ENCODE measurements at places on chromosomes 1 and 21.

DNA sequence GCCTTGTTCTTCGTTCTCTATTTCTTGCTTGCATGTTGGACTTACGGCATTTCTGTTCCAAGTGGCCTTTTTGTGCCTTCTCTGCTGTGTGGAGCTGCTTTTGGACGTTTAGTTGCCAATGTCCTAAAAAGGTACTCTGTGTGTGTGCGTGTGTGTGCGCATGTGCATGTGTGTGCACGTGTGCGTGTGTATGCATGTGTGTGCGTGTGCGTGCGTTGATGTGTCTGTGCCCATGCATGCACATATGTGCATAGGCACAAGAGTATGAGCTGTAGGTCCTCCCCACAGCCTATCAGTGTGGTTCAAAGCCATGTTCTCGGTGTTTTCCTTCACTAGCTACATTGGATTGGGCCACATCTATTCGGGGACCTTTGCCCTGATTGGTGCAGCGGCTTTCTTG is 13.7 kb downstream of the NPPA start:
- no peak for DNase-seq

DNA sequence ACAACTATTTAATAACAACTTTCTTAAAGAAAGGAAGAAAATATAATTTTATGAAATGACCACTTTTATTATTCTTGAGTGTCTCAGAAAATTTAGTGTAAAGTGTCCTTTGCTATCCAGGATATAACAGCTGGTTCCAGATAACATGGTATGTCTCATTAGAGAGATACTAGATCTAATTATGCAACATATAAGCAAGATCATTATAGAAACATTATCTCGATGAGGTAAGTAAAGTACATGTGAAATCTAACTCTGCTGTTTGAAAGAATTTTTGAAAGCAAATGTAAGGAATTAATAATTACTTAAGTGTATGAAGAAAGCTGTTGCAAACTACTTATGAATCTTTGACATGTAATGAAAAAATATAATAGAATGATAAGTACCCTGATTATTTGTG is 887.4 kb upstream of the CXADR start:
- DNase-seq: no peak

DNA sequence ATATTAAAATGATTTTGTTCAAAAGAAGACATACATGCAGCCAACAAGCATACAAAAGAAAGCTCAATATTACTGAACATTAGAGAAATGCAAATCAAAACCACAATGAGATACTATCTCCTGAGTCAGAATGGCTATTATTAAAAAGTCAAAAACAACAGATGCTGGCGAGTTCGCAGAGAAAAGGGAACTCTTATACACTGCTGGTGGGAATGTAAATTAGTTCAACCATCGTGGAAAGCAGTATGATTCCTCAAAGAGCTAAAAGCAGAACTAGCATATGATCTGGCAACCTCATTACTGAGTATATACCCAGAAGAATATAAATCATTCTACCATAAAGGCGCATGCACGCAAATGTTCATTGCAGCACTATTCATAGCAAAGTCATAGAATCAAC is 126.0 kb upstream of the HMCN1 start:
- DNase-seq: no peak

DNA sequence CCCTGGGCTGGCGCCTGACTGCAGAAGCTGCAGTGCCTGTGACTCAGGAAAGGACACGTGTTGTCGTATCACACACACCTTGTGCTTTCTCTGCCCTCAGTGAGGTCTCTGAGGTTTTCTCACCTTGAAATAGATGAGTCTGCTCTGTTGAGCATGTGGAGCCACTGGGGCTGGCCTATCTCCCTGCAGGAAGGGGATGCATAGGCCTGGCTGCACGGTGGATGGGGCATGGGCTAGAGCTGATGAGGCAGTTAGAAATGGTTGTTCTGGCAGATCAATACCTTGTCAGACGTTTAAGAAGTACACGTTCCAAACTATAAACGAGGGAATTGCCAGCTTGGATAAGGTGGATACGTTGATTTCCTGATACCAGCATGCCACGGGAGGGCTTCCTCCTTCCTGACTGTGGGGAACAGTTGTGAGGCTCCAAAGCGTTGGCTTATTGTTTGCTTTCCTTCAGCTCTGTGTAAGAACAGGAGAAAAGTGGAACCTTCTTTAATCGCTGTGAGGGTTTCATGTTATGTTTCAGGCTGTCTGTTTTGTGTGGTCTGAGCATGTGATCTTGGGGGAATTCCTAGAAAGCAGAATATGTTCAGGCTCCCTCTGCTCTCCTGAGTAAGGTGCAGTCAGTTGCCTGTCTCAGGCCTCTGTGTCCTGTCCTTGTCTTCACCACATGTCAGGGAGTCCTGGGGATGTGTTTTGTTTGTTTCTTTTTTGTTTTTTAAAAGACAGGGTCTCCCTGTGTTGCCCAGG is 44.8 kb downstream of the PCNT start:
- no peak for DNase-seq

DNA sequence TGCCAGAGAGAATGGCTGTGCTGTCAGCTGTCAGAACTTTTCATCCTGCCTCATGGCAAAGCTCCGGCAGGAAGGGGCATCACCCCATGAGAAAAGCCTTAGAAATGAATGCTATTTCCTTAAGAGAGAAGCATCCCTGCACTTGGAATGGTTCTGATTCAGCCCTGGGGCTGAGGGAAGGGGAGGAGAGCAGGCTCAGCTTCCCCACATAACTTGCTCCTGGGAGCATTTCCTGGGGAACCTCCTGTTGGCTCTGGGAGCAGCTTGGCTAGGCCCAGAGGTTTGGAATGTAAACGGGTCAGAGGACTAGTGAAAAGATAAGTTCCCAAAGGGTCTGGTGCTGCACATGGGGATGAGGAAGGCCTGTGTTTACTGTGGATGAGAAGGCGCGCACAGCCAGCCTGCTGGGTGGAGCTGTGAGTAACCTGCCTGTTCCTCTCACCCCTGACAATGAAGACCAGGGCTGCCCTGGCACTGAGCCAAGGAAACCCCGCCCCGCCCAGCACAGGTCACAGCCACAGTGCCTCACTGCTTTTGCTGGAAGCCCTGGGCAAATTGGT is 5.0 kb downstream of the PRELP start:
- peak; percentile 86 for DNase-seq

DNA sequence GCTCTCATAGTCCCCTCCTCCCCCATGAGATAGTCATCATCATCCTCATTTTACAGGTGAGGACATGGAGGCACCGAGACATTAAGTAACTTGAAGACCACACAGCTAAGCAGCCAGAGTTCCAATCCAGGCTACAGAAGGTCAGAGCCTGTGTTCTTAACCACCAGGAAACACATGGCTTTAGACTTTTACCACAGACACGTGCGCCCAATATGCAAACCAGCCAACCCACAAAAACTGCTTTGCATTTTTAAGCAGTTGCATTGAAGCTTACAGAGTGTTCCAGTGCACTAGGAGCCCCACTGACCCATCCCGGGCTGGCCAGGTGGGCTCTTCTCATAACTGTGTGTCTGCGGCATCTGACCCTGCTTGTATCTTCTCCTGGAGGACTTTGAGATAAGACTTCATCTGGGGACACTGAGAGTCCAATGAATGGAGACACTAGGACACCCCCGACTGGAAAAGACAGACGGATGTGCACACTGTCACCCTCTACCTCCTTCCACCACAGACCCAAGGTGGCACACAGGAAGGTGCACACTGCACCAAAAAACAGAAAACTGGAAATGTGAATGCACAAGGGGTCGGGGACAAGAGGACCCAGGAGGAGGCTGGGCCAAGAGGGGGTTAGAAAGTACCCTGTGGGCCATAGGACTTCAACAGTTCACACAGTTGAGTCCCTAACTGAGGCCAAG is 56.4 kb downstream of the ETS2 start:
- DNase-seq: no peak

DNA sequence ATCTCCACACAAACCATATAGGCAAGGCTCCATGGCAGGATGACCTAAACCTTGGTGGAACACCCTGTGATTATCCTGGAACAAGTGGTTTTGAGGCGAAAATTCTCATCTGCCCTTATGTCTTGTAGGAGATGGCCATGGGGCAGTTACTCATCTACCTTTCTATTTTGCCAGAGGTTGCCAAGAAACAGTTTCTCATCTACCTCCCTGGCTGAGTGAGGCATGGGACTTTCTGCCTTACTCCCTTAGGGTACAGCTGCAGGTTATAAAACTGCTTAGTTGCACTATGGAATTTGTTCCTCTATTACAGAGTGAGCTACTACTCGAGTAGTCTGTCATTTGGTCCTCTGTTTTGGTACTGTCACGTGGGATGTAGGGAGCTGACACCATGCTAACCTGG is 31.3 kb upstream of the GUCA2A start:
- DNase-seq: no peak

DNA sequence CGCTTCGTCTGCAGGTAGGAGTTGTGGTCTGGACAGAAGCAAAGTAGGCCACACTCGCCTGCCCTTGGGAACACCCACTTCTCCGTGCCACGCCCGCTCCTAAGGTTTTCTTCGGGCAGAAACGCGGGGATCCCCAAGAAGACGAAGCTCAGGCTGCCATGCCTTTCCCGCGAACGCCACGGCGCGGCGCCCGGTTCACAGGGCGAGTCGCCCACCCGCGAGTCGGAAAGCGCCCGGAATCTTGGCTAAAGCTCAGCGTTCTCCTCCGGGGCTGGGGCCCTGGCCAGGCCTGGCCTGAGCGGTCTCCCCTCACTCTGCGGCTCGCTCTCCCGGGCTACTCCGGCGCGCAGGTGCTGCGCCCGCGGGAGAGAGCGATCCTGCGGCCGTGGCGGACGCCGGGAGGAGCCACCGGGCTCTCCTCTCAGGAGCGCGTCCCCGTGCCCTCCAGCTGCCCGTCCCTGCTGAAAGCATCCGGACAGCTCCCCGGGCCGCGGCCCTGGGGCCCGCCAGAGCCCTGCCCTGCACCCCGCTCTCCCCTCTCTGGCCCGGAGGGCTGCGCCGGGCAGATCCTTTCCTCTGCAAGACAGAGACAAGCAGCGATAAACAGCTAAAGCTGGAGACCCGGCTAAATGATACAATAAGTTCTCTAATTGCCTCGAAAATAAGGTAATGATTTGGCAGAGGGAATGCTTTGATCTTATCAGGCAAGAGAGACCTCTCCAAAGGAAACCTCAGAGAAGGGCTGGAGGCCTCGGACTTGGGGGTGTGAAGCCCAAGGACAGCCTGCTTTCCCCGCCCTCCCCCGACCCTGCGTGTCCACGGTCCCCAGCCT is 6.7 kb upstream of the WNT2B start:
- peak; percentile 81 for DNase-seq

GRCh38 chr1:218030846-218031245 is 254.2 kb upstream of the RRP15 start:
- DNase-seq: no peak

DNA sequence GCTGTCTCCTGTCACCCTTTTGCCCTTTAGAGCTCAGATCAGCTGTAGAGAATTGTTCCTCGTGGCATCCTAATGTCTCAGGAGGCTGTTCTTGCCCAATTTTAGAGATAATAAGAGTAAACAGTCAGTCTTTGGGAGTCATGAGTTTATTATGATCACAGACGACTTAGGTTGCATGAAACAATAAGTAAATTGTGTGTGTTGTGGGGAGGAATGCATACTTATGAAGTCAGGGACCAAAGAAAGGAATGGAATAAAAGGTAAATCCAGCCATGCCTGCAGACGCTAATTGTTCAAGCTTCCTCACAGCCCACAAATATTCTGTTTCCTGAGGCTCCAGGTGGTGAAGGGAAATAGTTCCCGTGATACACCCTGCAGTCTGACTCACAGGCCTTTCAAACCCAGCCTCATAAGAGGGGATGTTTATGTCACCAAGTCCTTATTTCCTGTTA is 897 bp downstream of the EPHX4 start:
- DNase-seq: no peak

DNA sequence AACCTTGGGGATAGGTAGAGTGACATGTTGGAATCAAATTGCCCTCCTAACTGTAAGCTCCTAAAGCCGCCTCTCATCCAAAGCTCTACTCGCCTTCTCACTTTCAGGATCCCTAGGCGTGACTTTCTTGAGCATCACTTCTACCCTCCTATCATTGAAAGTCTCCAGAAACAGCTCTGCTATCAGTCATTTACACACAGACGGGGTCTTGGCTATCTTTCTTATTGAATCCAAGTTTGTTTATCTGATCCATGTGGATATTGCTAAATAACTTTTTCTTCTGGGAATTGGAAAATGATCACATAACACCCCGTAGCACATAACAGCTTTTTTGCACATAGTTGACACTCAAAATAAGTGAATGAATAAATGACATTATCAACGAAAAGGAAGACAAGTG is 216.4 kb upstream of the KIAA0040 start:
- DNase-seq: no peak

DNA sequence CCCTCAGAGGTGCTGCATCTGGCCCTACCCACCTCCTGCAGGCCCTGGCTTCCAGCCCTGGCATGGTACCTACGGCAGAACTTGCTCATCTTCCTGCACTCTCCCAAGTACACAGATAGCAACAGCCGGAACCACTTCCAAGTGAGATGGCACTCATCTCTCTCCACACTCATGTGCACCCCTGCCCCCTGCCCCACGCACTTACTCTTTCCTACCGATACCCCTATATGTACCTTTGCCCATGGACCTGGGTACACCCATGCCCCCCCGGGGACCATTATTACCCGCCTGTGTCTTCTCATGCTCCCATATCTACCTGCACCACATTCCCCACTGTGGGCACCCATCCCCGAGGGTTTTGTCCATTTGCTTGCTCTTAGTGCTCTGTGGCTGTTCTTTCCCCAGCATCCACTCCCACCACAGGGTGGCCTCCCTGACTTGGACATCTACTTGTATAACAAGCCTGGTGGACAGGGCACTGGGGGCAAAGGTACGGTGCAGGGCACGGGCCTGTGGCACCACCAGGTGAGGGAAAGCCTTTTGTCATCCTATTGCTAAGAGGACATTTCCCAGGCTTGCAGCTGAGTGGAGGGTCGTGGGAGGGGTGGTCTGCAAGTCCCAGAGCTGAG is 14.7 kb downstream of the HYI start:
- DNase-seq: peak; percentile 57

DNA sequence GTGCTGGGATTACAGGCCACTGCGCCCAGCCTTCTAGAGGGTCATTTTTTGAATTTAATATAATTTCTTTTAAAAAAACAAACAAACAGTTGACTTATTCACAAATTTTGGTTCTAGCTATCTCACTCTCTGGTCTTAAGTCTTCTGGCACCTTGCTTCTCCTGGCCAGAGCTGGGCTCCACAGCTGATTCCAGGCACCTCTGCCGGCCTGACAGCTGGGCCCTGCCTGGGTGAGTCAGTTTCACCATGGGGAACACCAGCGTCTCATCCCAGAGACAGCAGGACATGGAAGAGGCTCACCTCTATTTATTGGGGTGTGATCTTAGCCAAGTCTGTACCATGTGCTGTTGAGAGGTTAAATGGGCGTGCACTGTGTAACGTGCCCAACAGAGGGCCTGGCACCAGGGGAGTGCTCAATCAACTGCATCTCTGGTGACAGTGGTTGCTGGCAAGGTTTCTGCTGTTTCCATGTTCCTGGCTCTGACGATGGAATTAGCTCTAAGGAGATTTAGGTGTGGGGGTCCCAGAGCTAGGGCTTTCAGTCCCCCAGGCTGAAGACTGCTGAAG is 956 bp downstream of the CPLANE2 start:
- peak; percentile 84 for DNase-seq

GRCh38 chr1:109295712-109296415 is 10.9 kb downstream of the MYBPHL start:
- no peak for DNase-seq
